ENCODE measurements at places on chromosomes 13 and 19. TPM values are rescaled to one million over a fixed set of nuclear protein-coding genes. Genes with fewer than 3 reads are reported as not detected.

RFXAP gene
- 13.5 TPM for total RNA-seq

DNA sequence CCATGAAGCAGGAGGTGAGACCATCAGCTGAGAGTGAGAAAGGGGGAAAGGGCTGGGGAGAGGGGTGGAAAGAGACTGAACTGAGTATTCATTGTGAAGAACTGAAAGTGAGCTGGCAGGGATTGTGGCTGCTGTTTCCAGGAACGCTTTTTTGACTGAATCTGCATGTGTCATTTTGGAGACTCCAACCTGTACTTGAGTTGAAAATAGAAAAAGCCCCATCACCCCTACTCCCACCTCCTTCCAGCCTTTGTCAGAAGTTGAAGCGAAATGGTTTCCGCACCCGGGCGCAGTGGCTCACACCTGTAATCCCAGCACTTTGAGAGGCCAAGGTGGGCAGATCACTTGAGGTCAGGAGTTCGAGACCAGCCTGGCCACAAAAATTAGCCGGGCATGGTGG lies 128.0 kb upstream of the GPR12 start:
- no peak overlapping the region for H3K4me3 ChIP-seq
- DNase-seq = no peak
- H3K27me3 ChIP-seq = peaks cover 1% of the 10 kb centered on the region

DNA sequence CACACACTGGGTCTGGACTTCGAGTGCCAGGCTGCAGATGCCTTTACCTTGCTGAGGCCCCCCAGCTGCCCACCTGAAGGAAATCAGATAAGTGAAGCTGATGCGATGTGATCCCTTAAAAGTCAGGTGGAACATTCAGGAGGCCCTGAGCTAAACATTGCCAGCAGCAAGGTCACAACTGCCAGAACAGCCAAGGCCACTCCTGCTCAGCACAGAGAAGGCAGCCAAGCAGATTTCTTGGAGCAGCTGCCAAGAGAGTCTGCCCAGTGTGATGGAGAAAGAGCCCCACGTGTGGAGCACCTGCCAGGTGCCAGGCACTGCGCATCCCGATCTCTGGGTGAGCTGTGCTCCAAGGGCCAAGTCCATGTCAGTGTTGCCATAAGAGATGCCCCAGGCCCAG lies 20.6 kb upstream of the UQCRFS1 start:
- no peaks in the 10 kb centered on the region for H3K27me3 ChIP-seq
- DNase-seq = no peak
- H3K36me3 ChIP-seq = no peaks in the 10 kb centered on the region
- H3K4me1 ChIP-seq = no peaks in the 10 kb centered on the region
- H3K4me3 ChIP-seq = no peak overlapping the region

TRAPPC2B gene
- total RNA-seq = 4.1 TPM

GRCh38 chr13:79525064-79525857 lies 44.3 kb downstream of the NDFIP2 start:
- H3K27ac ChIP-seq = no peak overlapping the region
- H3K4me3 ChIP-seq = no peak overlapping the region
- no peak for DNase-seq
- H3K4me1 ChIP-seq = peaks cover 28% of the 10 kb centered on the region

CD79A gene
- total RNA-seq = 0.84 TPM

DNA sequence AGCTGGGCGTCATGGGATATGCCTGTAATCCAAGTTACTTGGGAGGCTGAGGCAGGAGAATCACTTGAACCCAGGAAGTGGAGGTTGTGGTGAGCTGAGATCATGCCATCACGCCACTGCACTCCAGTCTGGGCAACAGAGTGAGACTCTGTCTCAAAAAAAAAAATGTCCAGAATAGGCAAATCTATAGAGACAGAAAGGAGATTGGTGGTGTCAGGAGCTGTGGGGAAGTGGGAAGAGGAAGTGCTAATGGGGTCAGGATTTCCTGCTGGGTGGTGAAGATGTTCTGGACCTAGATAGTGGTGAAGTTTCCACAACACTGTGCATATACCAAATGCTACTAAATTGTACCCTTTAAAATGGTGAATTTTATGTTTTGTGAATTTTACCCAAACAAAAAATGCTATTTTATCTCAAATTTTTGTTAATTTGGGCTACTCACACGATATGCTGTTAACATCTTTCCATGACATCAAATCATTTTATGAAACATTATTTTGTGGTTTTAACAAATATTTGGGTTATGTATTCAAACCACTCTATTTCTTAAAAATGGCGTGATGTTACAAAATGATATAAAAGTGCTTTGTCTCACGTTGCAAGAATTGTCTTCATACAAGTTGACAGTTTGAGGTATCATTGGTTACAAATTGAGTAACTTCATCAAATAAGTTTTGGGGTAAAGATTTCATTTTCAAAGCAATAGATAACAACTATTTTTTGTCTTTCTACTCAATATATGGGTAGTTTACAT lies 7.4 kb upstream of the CYP4F3 start:
- H3K27ac ChIP-seq = no peak overlapping the region
- H3K4me3 ChIP-seq = no peak overlapping the region
- no peaks in the 10 kb centered on the region for H3K4me1 ChIP-seq
- peaks cover 5% of the 10 kb centered on the region for H3K27me3 ChIP-seq
- no peak for DNase-seq

- H3K36me3 ChIP-seq = no peaks in the 10 kb centered on the region
- H3K4me1 ChIP-seq = no peaks in the 10 kb centered on the region
- no peak overlapping the region for H3K4me3 ChIP-seq
- H3K27ac ChIP-seq = no peak overlapping the region
Observed at GRCh38 chr13:27860743-27861142, 59.1 kb upstream of the PDX1 start.

CBARP gene
- total RNA-seq = 3.7 TPM

ZNF180 gene
- total RNA-seq = 8.3 TPM

All from activated T-helper 2 cell treated with anti-CD3 and anti-CD28 coated beads, Interferon-gamma antibody, Interleukin-2, Interleukin-4, amounts not matched to agents 10 μg/mL and 5 μg/mL and 100 μg/mL, durations not matched to agents 14 hours and 24 hours and 36 hours (primary cell).